ENCODE measurements at places on chromosomes 4 and X.

- no peak for DNase-seq
Observed at GRCh38 chr4:7273738-7274297, 81.5 kb downstream of the SORCS2 start.

DNA sequence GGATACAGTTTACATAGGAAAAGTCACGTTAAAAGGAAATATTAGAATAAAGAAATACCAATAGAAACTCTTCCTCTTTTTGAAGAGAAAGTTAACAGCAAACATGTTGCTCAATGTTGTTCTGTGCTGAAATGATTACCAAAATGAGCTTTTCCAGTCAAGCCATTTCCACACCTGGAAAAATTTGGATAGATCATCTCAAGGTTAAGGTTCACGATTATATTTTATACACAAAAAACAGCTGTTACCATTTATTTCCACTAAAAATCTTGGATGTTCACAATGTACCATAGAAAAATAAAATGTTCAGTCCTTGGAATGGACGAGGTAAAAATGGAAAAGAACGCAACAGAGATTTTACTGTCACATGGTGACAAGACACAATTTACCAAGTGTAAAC, 218.7 kb downstream of the SCFD2 start:
- DNase-seq, result no peak

DNA sequence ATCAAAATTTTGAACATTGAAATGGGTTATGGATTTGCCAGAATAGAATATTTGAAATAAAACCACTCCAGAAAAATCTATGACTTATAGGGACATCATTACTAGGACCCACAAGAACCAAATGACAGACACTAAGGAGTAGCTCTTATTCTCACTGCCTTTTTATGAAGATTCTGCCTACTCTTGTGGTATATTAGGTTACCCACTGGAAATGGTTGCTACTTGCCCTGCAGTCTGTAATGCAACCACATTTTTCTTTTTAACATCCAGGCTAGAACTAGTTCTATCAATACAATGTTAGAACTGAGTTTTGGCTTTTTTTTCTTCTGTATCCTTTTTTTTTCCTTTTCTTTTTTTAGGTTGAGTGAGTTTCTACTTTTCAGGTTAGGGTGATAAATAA, 158.9 kb downstream of the PPP1R2C start:
- no peak for DNase-seq

- DNase-seq, result no peak
Observed at GRCh38 chr4:186297013-186297645, 31.1 kb downstream of the F11 start.

GRCh38 chr4:116066711-116067245, 953.4 kb upstream of the NDST4 start:
- DNase-seq, result no peak

- DNase-seq, result no peak
Observed at GRCh38 chr4:150212927-150213326, 134.7 kb downstream of the DCLK2 start.
